Left kidney (tissue), 8 donors: ENCODE measurements at places on chromosomes 7 and 10.

DNA sequence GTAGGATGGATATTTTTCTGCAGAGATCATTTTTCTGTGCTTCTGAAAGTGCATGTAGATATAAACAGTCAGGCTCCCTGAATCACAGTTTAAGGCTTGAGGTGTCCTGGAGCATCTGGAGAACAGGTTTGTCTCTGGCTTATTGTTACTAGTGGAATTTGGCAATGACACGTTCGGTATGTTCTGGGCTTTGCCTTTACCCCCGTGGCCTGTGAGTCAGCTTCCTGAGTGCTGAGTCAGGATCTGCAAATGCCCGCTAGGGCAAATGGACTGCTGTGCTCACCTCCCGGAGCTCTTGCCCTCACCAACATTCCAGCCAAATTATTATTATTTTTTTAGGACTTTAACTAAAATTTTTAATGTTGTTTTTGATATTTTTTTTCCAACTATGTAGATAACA is 192.5 kb upstream of the PRSS1 start:
- DNase-seq: no peak

DNA sequence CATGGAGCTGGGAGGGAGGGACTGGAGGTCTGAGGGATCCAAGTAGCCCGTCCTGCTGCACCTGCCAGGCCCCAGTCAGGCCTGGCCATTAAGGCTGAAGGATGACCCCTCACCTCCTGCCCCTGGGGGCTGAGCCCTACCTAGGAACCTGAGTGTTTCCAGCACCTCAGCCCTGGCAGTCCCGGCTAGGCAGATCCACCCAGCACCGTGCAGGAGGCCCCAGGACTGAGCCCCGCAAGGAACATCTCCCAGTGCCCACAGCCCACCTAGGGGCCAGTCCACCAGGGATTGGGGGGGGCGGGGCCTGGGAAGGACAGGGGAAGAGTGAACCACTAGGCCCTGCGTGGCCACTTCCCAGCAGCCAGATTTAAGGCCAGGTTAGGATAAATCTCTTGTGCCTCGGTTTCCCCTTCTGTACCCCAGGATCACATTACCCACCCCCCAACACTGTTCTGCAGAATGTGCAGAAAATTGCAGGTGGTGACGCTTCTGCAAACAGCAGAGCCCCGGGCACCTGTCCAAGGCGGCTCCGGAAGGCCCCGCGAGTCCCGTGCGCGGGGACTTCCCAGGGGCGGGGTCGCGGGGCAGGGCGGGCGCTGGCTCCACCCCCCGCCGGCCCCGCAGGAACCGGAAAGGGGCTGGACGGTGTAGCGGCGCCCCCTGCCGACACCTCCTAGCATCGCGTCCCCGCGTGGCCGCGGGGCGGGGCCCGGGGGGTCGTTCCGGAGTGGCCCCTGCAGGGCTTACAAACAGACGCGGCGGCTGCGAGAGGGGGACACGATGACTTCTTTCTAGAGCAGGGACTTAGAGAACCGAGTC is 55.9 kb downstream of the PWWP2B start:
- DNase-seq: peak; percentile 56

- DNase-seq: no peak
These were observed 131.3 kb downstream of the CACNB2 start for GRCh38 chr10:18271491-18271890.

GRCh38 chr10:131006458-131007256 is 304.9 kb downstream of the TCERG1L start:
- DNase-seq: no peak

GRCh38 chr7:99006739-99007424 is 128.6 kb downstream of the TRRAP start:
- DNase-seq: no peak

GRCh38 chr7:85021101-85021704 is 165.7 kb downstream of the SEMA3D start:
- DNase-seq: no peak

DNA sequence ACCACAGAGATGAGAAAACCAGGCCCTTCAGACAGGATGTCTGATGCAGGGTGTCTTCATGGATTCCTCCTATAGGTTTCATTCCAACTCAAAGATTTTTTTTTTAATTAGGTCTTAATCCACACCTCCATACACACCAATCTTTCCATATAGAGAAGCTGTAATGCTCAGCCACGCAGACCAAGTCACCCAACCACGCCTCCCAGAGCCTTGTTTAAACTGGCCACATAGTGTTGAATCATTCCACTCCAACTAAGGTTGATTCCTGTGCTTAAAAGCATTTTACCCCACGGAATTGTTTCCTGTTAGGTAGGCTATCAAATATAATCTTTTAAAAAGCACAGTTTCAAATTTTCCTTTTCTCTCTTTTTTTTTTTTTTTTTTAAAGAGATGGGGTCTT is 153.6 kb downstream of the TYW1B start:
- DNase-seq: no peak

- DNase-seq: no peak
These were observed 131.5 kb upstream of the LYZL1 start for GRCh38 chr10:29157321-29157720.

- no peak for DNase-seq
These were observed 225.3 kb upstream of the RHOBTB1 start for GRCh38 chr10:61169294-61169693.

DNA sequence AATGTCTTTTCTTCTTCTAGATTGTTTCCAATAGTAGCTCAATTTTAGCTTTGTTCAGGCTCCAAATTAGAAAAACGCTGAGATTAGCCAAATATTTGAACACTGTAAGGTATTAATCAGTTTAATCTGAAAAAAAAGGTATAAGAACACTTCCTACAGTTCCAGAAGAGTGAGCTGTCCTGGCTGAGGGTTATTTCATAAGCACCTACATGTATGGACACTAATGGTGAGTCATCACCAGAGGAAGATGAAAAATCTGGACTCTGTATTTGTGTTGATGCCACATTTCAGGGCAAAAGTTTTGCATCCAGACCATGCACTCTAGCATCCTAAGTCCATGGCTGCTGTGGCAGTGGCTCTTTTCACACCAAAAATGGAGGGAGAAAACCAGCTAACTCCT is 189.5 kb downstream of the ANKRD30A start:
- no peak for DNase-seq

DNA sequence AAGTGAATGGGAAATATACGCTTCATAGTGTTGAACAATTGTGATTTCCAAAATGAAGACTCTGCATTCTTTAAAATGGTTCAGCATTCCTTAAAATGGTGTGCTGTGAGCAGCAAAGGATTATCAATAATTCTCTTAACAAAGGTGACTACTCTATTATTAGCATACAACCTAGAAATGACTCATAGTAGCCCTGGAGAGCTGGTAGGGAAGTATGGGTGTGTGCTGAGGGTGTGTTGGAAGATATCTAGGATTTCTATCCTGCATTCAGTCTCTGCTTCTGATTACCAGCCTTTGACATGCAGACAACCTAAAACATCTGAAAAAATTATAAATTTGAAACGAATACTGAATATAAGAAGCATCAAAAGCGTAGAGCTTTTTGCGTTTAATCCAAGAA is 72.5 kb downstream of the SEMA3D start:
- DNase-seq: no peak
